CD4-positive, alpha-beta T cell treated with Interleukin-12 subunit alpha and Interleukin-12 subunit beta, for 1 hour (primary cell): ENCODE measurements at places on chromosomes 7 and 10.

DNA sequence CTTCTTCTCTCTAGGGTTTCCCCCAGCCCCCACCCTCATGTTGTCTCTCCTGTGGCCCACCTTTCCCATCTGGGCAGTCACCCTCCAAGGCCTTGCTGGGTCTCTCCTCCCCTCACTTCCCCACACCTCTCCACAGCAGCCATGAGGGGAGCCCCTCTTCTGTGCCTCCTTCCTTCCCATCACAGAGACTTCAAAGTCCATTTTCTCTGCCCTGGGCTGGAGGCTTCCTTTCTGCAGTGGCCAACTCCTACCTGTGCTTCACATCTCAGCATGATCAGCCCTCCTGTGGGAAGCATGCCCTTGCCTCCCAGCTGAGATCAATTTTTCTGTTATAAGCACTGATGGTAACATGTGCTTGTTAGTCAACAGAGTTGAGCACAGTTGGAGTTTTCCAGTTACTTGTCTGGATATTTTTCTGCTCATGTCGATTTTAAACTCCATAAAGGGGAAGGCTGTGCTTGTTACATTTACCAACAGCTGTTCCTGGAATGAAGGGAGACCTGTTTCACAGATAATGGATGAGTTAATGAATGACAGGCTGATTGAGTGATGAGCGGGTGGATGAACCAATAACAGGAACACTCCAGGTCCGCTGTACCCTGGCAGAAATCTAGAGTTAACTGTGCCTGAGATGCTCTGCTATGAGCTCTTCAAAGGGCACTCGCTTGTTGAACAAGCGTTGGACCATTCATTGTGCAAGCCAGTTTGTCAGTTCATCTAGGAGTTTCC lies 71.4 kb upstream of the PRSS58 start:
- no peak for DNase-seq

DNA sequence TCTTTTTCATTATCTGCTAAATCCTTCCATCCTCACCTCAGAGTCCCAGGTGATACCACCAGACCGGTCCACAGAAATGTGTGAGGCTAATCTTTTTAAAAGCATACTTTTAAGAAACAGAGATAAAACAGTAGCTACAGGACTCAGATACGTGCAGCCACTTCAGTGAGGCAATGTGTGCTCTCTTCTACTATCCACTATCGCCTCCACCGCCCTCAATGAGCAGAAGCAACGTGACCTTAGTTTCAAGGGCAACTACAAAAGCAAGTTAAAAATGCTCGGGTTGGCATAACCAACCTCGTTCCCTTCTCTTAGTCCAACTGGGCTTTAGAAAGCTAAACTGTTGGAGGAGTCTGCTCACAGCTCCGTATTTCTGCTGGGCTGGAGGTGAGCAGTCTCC lies 4.2 kb downstream of the FGFR2 start:
- DNase-seq, result no peak

GRCh38 chr7:68936471-68937035 lies 661.7 kb upstream of the AUTS2 start:
- no peak for DNase-seq

DNA sequence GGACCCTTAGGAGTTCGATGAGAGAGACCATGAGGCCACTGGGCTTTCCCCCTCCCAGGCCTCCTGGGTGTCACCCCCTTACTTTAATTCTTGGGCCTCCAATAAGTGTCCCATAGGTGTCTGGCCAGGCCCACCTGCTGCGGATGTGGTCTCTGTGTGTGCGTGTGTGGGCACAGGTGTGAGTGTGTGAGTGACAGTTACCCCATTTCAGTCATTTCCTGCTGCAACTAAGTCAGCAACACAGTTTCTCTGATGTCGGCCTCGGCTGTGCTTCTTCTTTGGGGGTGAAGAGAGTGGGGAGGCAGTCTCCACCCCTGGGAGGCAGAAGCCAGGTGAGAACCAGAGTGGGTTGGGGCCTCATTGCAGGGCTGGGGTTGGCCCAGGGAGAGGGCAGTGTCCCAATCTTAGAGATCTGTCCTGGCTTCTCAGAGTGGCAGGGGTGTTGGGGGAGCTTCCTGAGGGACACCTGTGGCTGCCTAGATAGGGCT lies 1.5 kb downstream of the PVRIG start:
- peak; percentile 87 for DNase-seq

DNA sequence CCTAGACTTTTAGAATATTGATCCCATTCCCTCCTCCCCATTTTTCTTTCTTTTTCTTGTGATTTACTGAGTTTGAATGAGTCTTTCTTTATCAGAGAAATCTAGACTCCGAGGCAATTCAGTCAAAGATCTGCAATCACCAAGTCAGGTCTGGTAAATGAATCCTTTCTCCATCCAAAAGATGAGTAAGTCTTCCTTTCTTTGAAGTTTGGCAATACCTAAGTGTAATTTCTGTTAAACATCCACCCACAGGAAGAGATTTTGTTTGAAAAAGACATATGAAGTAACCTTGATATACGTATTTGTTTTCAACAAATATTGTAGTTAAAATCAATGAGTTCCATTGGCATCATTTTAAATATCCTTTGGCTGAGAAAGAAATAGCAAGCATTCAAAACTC lies 58.3 kb downstream of the SLC39A12 start:
- no peak for DNase-seq

- DNase-seq, result no peak
Observed at GRCh38 chr7:76173566-76174205, 28.0 kb upstream of the SRRM3 start.

- DNase-seq, result no peak
Observed at GRCh38 chr10:78765726-78766335, 302.9 kb upstream of the ZMIZ1 start.

- no peak for DNase-seq
Observed at GRCh38 chr10:91511549-91512330, 101.6 kb downstream of the HECTD2 start.

DNA sequence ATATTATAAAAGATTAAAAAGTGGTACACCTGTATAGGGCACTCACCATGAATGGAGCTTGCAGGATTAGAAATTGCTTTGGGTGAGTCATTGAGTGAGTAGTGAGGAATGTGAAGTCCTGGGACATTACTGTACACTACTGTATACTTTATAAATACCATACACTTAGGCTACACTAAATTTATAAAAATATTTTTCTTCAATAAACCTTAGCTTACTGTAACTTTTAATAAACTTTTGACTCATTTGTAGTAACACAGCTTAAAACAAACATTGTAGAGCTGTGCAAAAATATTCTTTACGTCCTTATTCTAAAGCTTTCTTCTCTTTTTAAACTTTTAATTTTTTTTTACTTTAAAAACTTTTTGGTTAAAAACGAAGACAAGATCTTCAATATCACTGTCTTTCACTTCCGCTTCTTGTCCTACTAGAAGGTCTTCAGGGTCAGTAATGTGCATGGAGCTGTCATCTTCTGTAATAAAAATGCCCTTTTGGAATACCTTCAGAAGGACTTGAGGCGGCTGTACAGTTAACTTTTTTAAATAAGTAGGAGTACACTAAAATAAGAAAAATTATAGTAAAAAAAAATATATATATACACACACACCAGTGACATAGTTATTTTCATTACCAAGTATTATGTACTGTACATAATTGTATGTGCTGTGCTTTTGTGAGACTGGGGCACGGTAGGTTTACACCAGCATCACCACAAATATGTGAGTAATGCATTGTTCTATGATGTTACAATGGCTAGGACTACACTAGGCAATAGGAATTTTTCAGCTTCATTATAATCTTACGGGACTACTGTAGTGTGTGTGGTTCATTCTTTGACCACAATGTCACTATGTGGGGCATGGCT lies 3.5 kb downstream of the STK31 start:
- DNase-seq, result no peak

DNA sequence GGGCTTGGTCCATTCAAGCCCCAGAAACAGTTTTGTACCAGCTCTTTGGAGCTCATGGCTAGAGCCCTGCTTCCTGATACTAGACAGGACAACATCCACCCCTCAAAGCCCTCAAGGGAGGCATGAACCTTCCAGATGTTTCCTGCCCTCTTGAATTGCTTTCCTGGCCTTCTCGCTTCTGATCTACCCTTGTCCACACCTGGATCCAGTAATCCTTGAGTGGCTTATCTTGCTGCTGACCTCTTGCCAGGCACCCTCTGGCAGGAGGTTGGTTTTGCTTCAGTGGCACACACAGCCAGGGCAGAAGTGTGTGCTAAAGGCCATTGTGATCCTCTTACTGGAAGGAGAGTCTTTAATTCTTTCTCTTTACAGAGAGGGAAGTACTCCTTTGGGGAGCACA lies 495.8 kb downstream of the PLXNA4 start:
- no peak for DNase-seq

GRCh38 chr7:145729691-145730090 lies 386.9 kb upstream of the CNTNAP2 start:
- no peak for DNase-seq

GRCh38 chr7:33048257-33048656 lies 14.3 kb downstream of the NT5C3A start:
- DNase-seq, result no peak

- no peak for DNase-seq
Observed at GRCh38 chr7:94061326-94061725, 57.2 kb upstream of the BET1 start.
